Activated naive CD4-positive, alpha-beta T cell treated with anti-CD3 and anti-CD28 coated beads for 36 hours (primary cell): ENCODE measurements at places on chromosomes 12 and 14. TPM values are rescaled to one million over a fixed set of nuclear protein-coding genes. Genes with fewer than 3 reads are reported as not detected.

- no peaks in the 10 kb centered on the region for H3K36me3 ChIP-seq
- no peak overlapping the region for H3K4me3 ChIP-seq
These were observed 442.7 kb upstream of the FLRT2 start for GRCh38 chr14:85087201-85087600.

The SERPINA9 gene
- not detected for total RNA-seq

GRCh38 chr12:64568298-64568697 lies 42.0 kb upstream of the RASSF3 start:
- no peak overlapping the region for H3K27ac ChIP-seq
- H3K36me3 ChIP-seq: no peaks in the 10 kb centered on the region
- H3K27me3 ChIP-seq: no peaks in the 10 kb centered on the region
- DNase-seq: no peak
- no peak overlapping the region for H3K4me3 ChIP-seq

DNA sequence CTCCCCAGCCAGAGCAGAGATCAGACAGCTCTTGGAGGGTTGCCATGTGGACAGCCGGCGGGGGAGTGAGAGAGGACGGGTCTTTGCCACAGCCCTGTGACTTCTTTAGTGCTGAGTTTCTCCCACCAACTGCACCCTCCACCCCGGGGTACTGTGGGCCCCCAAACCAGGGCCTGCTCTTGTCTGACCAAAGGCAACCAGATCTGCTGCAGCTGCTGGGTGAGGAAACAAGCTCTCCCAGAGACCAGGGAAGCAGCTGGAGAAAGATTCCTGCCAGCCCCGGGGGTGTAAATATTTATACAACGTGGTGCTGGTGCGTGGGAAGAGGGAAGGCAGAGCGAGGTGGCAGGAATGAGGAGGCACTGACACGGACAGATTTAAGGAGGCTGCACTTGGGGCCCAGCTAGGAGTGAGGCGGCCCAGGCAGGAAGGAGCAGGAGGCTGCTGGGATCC lies 14.3 kb upstream of the ZFP36L1 start:
- no peak overlapping the region for H3K4me3 ChIP-seq
- no peaks in the 10 kb centered on the region for H3K27me3 ChIP-seq
- H3K4me1 ChIP-seq: peaks cover 41% of the 10 kb centered on the region
- peaks cover 3% of the 10 kb centered on the region for H3K36me3 ChIP-seq
- no peak for DNase-seq

The CLEC9A gene
- total RNA-seq: not detected

- H3K27me3 ChIP-seq: no peaks in the 10 kb centered on the region
- peaks cover 25% of the 10 kb centered on the region for H3K36me3 ChIP-seq
- H3K27ac ChIP-seq: no peak overlapping the region
- DNase-seq: no peak
These were observed 127.3 kb downstream of the RFLNA start for GRCh38 chr12:124422142-124422569.

- DNase-seq: no peak
- peaks cover 37% of the 10 kb centered on the region for H3K36me3 ChIP-seq
- no peaks in the 10 kb centered on the region for H3K27me3 ChIP-seq
These were observed 36.6 kb downstream of the EID3 start for GRCh38 chr12:104340177-104340576.

GRCh38 chr12:84816916-84817695 lies 95.5 kb downstream of the SLC6A15 start:
- no peak overlapping the region for H3K4me3 ChIP-seq
- H3K27ac ChIP-seq: no peak overlapping the region
- no peaks in the 10 kb centered on the region for H3K36me3 ChIP-seq
- H3K4me1 ChIP-seq: no peaks in the 10 kb centered on the region
- no peak for DNase-seq
- H3K27me3 ChIP-seq: peaks cover 8% of the 10 kb centered on the region

DNA sequence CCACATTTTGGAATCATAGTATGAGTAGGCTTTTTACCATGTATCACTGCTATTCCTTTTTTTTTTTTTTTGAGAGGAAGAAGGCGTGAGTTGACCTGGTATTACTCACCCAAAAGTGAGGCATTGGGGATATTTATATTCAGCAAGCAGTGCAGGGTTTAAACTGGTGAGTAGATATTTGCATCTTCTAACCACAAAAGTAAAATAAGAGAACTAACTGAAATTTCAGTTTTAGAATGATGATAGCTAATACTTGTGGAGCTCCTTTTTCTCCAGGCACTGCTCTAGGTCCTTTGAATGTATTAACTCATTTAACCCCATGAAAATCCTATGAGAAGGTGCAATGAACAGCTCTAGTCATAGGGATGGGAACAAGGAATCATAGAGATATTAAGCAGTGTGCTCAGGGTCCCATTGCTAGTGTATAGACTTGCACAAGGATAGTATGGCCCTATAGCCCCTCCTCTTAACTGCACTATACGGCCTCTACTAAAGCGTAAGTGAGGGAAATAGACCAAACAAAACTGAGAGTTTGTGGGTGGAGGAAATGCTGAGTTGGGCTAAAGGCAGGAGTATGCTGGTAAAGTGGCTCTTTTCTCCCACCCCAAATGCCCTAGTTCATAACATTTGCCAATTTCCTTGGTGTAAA lies 104.3 kb upstream of the MAX start:
- H3K27ac ChIP-seq: peak overlapping the region; percentile 71
- H3K4me3 ChIP-seq: peak overlapping the region; percentile 6

DNA sequence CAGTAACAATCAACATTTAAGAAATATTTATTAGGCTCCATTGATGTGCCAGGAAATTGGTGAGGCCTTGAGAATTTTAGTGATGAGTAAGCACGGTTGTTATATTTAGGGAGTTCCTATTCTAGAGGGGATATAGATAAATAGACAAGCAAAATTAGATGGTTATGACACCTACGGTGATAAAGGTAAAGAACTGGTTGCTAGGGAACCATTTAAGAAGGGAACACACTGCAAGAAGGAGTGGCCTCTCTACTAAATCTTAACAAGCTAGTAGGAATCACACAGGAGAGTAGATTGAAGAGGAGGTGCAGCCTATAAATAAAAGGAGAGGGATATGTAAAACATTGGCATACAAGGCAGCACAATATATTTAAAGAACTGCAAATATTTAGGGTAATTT lies 155.2 kb downstream of the LRIG3 start:
- H3K36me3 ChIP-seq: no peaks in the 10 kb centered on the region
- H3K4me3 ChIP-seq: no peak overlapping the region
- H3K27ac ChIP-seq: no peak overlapping the region
- H3K27me3 ChIP-seq: no peaks in the 10 kb centered on the region
- no peak for DNase-seq

DNA sequence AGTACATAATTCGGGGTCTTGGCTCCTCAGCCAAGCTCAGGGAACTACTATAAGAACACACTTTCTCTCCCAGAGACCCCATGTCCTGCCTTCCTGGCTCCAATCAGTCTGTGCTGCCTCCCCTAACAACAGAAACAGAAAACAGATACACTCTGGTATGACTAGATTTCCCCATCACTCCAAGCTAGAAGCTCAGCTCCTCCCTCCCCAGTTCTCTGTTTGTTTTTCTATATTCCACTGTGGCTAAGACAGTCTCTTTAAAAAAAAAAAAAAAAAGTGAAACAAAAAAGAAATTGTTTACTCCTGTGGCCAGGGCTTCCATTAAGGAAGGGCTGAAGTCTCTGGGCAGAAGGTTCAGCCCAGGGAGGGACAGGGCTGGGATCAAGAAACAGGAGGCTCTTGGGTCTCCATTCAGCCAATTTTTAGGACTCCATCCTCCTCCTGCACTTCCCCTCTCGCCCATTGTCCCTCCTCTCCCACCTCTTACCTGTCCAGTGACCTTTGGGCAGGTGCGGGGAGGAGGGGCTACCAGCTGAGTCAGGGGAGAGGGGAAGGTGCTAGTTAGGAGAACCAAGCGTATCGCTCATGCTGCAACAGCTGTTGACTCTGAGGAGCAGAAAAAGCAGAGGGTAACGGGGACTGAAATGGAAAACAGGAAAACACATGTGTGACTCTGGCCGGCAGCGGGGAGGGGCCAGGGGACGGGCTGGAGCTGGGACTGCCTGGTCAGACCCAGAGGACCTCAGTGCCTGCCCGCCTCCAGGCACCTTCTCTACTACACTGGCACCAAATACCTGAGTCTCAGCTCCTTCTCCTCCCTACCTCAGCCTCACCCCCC lies 4.1 kb upstream of the SLC7A7 start:
- no peaks in the 10 kb centered on the region for H3K36me3 ChIP-seq
- H3K27me3 ChIP-seq: peaks cover 1% of the 10 kb centered on the region
- no peak for DNase-seq

GRCh38 chr12:132602572-132603239 lies 7.7 kb downstream of the LRCOL1 start:
- no peak overlapping the region for H3K27ac ChIP-seq
- no peak overlapping the region for H3K4me3 ChIP-seq
- H3K27me3 ChIP-seq: peaks cover 60% of the 10 kb centered on the region
- H3K4me1 ChIP-seq: peaks cover 26% of the 10 kb centered on the region
- no peak for DNase-seq

DNA sequence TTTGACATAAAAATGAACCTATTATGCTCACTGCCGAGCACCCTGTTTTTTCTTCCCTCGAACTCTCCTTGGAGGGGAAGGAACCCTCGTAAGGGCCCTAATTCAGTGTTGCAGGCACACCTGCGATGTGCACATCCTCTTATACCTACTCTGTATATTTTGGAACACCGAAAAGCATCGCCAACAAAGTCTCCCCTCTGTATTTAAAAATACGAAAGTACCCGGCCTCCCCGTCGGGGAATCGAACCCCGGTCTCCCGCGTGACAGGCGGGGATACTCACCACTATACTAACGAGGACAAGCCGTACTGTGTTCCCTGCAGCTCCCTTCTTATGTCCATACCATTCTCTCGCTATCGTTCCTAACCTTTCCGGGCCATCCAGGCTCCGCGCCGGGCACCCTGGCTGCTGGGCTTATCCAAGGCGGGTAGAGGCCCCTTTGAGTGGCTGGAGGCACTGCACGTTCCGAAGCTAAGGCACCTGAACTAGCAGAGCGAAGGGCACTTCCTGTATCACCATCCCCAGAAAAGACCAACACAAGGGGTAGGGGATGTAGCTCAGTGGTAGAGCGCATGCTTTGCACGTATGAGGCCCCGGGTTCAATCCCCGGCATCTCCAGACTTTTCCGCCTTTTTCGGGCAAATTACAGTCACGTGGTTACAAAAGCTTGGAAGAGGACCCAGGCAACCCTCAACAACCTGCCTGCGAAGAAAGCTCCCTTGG lies 25.1 kb upstream of the UBC start:
- no peak overlapping the region for H3K4me3 ChIP-seq
- H3K4me1 ChIP-seq: peaks cover 8% of the 10 kb centered on the region
- peak; percentile 94 for DNase-seq
- no peaks in the 10 kb centered on the region for H3K27me3 ChIP-seq
- no peak overlapping the region for H3K27ac ChIP-seq

The PROX2 gene
- 0.41 TPM for total RNA-seq

GRCh38 chr14:99248761-99249171 lies 23.2 kb downstream of the BCL11B start:
- no peaks in the 10 kb centered on the region for H3K27me3 ChIP-seq
- peaks cover 81% of the 10 kb centered on the region for H3K4me1 ChIP-seq
- peak overlapping the region; percentile 77 for H3K4me3 ChIP-seq
- H3K27ac ChIP-seq: peak overlapping the region; percentile 88
- H3K36me3 ChIP-seq: peaks cover 50% of the 10 kb centered on the region

DNA sequence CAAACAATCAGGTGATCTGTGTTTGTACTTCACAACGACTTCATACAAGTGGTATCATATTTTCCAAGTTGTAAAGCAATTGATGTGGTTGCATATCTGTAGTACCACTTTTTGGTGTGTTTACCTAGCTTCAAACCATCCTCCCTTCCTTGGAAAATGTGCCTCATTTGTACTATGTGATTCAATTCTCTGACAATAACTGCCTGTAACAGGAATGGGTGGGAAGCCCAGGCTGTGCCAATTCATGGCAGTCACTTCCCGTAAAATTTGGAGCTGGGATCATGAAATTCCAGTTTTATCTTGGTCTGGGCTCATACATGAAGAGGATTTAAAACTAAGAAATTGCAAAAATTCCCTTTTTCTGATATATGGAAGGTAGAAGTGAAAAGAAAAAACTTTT lies 250.1 kb downstream of the DIO2 start:
- no peaks in the 10 kb centered on the region for H3K4me1 ChIP-seq
- H3K27ac ChIP-seq: no peak overlapping the region
- H3K36me3 ChIP-seq: no peaks in the 10 kb centered on the region
- no peaks in the 10 kb centered on the region for H3K27me3 ChIP-seq
- no peak overlapping the region for H3K4me3 ChIP-seq
- DNase-seq: no peak

DNA sequence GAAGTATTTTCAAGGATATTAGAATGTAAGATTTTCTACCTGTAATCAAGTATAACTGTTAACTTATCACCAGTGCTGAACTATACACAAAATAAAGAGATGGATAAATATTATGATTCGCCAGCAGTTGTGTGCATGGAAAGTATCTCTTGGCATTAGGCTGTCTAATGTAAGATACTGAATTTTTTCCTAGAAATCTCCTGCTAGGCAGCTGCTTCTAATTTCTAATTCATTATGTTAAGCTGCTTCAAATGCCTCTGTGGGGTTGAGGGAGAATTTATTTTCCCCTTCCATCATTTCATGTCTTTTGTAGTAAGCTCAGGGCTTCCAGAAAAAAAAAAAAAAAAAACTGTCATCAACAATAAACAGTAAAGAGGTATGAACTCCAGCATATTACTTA lies 516.0 kb downstream of the DIO2 start:
- H3K27ac ChIP-seq: no peak overlapping the region
- DNase-seq: no peak
- no peak overlapping the region for H3K4me3 ChIP-seq

The SPRYD3 gene
- total RNA-seq: 20.2 TPM

- peaks cover 88% of the 10 kb centered on the region for H3K4me1 ChIP-seq
- no peaks in the 10 kb centered on the region for H3K36me3 ChIP-seq
- H3K27ac ChIP-seq: peak overlapping the region; percentile 63
- H3K27me3 ChIP-seq: no peaks in the 10 kb centered on the region
- no peak overlapping the region for H3K4me3 ChIP-seq
These were observed 27.9 kb downstream of the ACTN1 start for GRCh38 chr14:68951035-68951797.

DNA sequence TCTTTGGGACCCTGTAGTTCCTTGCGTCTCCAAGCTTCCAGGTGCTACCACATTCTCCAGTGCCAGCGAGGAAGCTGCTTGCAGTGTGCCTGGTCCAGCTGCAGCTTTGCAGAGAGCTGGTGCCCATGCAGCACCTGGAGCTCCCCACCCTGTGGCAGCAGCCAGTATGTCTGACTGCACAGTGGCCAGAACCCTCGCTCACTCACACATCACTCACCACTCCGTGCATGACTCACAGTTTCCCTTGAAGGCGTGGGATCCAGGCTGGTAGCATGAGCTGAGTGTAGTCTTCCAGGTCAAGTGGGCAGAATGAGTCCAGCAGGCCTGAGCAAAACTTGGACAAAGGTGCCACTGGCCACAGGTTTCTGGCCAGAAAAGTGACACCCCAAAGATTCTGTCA lies 33.6 kb downstream of the SDR9C7 start:
- H3K36me3 ChIP-seq: peaks cover 2% of the 10 kb centered on the region
- H3K4me3 ChIP-seq: no peak overlapping the region
- H3K27ac ChIP-seq: no peak overlapping the region
- DNase-seq: no peak
- H3K4me1 ChIP-seq: no peaks in the 10 kb centered on the region
- no peaks in the 10 kb centered on the region for H3K27me3 ChIP-seq

DNA sequence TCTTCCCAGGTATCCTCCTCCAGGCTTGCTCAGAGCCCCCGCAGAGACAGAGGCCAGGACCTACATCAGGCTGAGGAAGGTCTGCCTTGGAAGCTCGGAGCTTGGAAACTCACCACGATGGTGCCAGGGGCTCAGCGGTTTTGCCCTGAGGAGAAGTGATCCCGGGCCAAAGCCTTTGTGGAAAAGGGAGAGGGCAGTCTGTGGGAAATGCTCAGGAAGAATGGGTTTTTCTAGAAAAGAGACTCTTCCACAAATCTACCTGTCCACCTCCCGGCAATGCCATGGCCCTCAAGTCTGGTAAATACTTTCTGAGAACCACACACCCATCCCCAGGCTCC lies 8.0 kb downstream of the KRT2 start:
- H3K36me3 ChIP-seq: no peaks in the 10 kb centered on the region
- no peak overlapping the region for H3K27ac ChIP-seq
- H3K4me1 ChIP-seq: peaks cover 83% of the 10 kb centered on the region
- no peak overlapping the region for H3K4me3 ChIP-seq
- DNase-seq: no peak
